ENCODE measurements at places on chromosomes 3 and 15.

- DNase-seq = no peak
These were observed 7.3 kb downstream of the CSRNP1 start for GRCh38 chr3:39146083-39146501.

GRCh38 chr15:61499376-61499775 is 270.3 kb upstream of the RORA start:
- DNase-seq = no peak

DNA sequence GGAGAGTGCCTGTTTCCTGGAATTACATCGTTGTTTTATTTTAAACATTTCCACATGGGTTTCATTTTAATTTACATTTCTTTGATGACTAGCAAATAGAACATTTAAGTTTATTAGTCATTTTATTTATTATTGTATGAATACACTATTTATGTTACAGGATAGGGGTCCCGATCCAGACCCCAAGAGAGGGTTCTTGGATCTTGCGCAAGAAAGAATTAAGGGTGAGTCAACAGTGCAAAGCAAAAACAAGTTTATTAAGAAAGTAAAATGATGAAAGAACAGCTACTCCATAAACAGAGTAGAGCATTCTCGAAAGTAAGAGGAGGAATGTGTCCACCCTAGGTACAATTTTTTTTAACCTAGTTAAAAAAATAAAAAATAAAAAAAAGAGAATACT is 539.5 kb downstream of the NAALADL2 start:
- no peak for DNase-seq

DNA sequence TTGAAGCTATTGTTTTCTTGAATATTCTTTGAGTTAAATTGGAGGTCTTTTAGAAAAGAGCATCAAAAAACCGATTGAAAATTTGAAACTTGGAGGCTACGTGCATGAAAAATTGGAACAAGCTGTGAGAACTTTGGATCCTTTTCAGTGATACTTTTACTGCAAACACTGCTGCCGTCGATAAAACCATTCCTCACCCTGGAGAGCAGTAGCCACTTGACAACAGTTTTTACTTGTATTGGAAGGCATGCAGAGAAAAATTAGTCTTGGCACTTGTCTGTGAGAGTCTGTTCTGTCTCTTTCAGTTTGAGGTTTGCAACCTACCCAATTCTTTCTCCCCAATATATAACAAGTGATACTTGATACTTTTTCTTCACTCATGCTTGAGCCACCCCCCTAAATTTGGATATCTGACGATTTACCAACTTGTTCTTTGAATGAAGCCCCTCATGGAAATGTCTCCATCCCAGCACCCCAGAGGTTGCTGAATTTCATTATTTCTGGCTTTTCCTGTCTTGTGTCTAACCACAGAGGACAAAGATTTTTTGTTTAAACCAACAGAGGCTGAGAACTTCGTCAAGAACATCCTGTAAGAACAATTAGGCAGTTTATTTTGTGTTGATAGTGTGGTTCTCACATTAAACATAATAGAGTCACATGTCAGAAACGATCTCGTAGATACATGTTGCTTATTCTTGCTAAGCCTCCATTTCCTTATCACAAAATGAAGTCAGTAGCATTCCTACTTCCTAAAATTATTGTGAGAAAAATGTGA is 307.3 kb upstream of the PLSCR5 start:
- no peak for DNase-seq

DNA sequence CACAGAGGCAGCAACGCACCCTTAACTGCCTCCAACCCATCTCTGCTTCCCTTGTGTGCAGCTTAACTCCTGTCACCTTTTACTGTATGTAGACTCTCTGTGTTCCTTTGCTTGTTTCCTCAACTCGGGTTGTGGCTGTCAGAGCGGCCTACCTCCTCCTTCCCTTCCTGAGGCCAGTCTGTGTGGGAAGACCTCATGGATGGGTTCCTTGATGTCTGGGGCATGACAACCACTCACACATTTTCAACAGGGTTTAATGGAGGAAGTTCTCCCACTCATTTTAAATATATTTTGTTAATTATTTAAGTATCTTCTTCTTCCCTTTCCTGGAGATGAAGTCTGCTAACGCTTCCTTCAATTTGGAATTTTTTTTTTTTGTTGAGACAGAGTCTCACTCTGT is 1.8 kb upstream of the CSPG5 start:
- no peak for DNase-seq

DNA sequence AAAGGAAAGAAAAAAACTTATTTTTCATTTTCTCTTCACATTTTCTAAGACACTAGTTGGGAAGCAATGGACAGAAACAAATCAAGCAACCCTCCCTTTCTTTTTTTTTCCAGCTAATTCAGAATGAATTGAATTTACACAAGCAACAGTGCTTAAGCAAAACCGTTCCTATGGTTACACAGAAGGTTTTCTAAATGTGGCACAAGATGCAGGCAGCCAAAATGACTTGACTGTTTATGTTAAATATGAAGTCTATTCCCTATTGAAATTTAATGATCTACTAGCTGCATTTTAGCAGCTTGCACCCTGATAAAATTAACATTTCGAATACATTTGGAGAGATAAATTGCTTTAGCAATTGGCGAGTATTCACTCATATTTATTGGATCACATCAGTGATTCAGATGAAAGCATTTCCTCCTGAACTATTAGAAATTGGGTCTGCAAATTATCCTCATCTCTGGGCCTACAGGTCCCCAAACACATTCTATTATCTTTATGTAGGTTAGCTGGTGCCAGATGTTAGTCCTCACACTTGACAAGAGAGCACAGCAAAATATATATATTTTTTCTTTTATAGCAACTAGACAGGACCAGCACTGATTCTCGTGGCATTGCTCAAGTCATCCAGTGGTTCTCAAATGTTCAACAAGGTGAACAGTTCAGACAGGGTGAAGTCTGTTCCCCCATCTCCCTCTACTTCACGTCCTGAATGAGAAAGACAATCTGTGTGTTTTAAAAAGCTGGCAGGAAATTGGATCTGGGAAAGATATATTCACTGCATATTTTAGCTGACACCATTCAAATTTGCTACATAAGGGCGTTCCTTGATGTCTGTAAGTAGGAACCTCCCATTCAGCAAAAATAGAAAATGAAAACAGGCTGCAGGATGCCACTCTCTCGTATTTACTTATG is 463.6 kb upstream of the KCNMB2 start:
- no peak for DNase-seq

DNA sequence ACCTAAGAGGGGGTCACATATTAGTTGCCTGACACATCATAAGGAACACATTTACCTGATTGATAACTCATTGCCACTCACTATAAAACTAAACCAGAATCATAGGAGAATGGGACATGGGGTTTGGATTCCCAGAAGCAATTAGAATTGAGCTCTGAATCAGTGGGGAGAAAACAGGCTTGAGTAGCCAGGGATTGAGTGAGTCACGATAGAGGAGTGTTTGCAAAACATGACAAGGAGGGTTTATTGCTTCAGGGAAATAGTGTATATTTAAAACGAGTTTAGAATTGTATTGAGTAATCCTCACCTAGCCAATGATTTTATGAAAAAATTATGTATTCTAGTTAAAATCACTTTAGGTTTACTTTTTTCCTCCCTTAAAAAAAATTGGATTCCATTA is 101.1 kb upstream of the THRB start:
- DNase-seq = no peak

- DNase-seq = peak; percentile 47
These were observed 72.1 kb downstream of the TLE3 start for GRCh38 chr15:70025413-70026296.

DNA sequence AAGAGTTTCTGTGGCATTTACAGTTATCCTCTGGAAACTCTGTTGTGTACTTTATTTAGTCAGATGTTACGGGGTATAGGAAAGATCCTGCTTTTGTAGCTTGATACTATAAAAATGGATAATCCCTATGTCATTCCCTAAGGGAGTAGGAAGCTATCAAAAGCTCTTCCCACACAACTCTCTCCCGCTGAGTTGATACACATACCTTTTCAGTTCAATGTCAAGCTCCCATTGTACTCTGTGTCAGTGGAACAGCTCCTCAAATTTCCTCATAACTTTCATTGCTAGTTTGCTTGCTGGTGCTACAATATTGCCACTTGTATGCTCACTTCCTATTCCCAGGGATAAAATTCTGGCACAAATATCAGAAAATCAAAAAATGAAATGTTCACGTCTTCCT is 893.3 kb upstream of the GBE1 start:
- DNase-seq = no peak

GRCh38 chr3:21447476-21448151 is 303.4 kb downstream of the ZNF385D start:
- no peak for DNase-seq

DNA sequence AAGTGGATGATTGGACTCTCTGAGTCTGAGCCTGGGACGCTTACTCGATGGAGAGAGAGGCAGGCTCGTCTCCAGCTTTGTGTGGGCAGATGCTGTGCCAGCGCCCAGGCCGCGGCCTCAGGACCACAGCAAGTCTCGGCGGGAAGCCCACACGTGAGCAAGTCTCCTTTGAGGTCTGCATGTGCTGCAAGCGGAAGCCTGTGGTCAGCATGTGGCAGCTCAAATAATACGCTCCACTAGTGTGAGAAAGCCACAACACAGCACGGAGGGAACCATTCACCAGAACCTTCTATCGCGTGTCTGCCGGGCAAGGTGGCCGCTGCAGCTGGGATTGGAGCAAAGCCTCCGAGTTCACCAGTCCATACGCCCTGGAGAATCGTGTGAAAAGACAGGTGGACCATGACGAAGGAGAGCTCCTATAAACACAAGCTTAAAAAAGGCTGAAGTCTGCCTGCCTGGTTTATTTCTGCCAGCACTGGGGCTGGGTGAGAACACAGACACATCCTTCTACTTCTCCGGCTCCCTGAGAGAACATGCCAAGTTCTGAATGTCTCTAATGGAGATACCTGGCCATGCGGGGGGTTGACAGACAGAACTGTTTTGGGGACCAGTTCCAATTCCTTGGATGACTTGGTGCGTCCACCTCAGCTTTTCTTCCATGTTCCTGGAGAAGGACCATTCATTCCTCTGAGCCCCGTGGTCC is 82.0 kb upstream of the LRIG1 start:
- no peak for DNase-seq

GRCh38 chr15:31453558-31454318 is 127.1 kb downstream of the KLF13 start:
- no peak for DNase-seq

DNA sequence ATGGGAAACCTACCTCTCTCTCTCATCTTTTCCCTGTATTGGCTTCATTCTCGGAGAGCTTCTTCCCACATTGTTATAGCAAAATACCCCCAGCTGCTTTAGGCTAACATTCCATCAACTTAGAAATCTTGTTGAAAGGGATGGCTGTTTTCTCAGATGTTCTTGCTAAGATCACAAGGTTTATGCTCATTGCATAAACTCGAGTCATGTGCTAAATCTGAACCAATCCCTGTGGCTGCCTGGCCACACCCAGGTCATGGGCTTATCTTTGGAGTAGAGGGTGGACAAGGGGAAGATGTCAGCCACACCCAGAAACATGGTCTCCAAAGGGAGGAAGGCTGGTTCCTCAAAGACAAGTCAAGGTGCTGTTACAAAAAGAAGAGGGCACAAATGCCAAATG is 150.6 kb upstream of the UMPS start:
- DNase-seq = no peak

- DNase-seq = no peak
These were observed 225.2 kb upstream of the ICE2 start for GRCh38 chr15:60704129-60704528.

GRCh38 chr15:34739346-34739745 is 15.5 kb downstream of the GJD2 start:
- DNase-seq = no peak

GRCh38 chr3:41974223-41974622 is 12.3 kb upstream of the ULK4 start:
- DNase-seq = no peak

DNA sequence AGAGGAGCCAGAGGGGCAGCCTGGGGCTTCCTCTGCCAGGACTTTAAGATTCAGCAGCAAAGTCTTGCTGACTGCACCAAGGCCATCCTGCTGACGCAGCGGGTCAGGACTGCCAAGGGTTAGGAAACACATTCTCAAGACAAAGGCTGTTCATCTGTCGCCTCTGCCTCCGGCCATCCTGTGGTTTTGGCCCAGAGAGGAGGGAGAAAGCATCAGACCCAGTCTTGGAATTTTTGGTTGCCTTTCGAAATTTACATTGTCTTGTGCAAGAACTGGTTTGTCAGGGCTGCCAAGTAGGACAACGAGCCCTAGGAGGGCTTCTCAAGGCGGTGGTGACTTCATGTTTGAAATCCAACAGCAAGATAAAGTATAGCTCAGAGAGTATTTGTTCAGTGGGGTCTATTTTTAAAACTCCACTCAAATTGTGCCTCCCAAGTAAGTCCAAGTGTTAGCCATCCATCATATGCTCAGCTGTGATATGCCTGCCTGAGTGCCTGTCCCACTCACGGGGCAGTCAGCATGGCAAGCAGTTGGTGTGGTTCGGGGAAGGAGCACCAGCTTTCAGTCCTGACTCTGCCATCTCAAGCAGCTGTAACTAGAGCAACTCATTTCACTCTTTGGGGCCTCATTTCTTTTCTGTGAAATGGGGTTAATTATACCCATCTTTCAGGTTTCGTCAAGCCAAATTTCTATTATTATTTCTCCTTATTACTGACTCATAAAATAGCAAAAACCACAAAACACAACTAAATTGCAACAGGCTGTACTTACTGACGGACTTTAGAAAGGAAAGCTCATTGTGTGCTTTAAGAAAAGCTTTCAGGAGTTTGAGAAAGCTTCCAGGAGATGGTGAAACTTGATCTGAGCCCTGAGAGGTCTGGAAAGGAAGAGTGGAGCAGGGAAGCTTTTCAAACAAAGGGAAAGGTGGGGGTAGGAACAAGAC is 42.4 kb upstream of the RHO start:
- peak; percentile 52 for DNase-seq

GRCh38 chr3:145005427-145005826 is 1033.8 kb downstream of the DIPK2A start:
- no peak for DNase-seq

DNA sequence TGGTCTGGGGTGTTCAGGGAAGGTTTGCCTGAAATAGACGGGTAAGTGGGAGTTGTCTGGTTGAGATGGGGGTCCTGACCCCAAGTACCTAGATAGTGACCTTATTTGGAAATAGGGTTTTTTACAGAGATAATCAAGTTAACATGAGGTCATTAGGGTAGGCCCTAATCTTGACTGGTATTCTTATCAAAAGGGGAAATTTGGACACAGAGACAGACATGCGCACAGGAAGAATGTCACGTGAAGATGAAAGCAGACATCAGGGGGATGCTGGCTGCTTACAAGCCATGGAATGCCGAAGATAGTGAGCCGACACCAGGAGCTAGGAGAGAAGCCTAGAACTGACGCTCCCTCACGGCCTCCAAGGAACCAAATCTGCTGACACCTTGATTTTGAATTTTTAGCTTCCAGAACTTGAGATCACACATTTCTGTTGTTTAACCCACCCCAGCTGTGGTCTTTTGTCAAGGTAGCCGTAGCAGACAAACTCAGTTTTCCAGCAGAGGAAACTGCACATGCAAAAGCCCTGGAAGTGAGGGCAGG is 17.1 kb downstream of the BHLHE40 start:
- no peak for DNase-seq

All from hypothalamus (tissue), 51 donors.